ENCODE measurements at places on chromosomes 6 and 20. TPM values are rescaled to one million over a fixed set of nuclear protein-coding genes. Genes with fewer than 3 reads are reported as not detected.

GRCh38 chr20:37627060-37627766 is 66.6 kb upstream of the CTNNBL1 start:
- peak; percentile 74 for DNase-seq

KCNK17 gene
- not detected for total RNA-seq

- no peak for DNase-seq
Measured at GRCh38 chr20:46179862-46180261, 61.7 kb downstream of the CD40 start.

DNA sequence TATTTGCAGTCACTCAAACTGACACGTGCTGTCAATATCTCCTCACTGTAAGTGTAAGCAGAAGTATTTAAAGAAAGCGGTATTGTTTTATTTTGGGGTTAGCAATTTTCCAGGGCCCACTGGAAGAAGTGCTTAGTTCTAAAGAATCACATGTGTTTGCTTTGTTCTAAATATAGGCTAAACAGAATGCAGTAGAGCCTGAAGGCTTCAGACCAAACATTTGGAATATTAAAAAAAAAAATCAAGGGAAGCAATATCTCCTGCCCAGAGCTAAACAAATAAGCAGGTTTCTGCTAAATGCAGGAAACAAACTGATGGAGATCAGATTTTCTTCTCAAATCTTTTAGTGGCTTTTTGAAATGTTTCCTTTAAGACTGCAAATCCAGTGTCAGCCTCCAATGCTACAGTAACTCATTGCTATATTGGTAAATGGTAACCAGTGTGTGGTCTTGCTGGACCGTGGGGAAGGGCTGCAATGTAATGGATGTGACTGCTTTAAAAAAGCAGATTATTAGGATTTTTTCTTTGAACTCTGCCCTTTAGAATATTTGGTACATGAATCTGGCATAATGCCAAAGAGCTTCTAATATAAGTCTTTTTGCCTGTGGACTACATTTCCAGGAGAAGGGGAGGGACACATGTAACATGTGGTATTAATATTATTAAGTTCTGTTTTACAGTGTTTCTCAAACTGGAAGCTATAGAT is 317.1 kb upstream of the FERMT1 start:
- no peak for DNase-seq

- DNase-seq, result peak; percentile 71
Measured at GRCh38 chr6:122789182-122790027, at the start of gene SMPDL3A. Gene SMPDL3A (plus strand): TSS chr6:122789258. CDS start chr6:122789347, 89 bp downstream.

All from dermis blood vessel endothelial cell (primary cell).